Germinal center (tissue), 1 donor: ENCODE measurements at places on chromosomes 11 and 22.

DNA sequence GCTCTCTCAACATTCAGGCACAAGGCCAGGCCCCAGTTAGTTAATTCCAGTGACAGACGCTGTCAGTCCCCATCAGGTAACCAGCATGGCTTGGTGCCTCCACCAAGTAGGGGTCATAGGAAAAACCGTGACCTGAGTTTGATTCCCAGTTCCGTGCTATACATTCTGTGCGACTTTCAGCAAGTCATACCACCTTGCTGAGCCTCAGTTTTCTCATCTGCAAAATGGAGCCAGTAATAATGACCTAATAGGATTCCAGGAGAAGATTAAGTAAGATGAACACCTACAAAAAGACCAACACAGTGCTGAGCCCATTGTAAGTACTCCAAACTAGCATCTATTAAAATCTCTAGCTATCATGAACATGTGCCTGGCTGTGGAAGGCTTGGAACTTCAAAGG is 24.8 kb upstream of the LRRC55 start:
- DNase-seq = no peak

DNA sequence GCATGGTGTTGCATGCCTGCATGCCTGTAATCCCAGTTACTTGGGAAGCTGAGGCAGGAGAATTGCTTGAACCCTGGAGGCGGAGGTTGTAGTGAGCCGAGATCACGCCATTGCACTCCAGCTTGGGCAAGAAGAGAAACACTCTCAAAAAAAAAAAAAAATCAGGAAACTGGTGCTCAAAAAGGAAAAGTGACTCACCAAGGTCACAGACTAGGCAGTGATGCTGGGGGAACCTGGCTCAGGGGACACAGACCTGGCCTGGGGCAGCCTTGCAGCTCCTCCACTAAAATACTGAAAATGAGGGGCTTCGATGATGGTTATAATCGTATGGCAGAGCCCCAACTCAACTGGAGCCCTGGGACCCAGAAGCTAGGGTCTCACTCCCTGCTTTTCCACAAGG is 8.1 kb upstream of the SLC35E4 start:
- DNase-seq = no peak

DNA sequence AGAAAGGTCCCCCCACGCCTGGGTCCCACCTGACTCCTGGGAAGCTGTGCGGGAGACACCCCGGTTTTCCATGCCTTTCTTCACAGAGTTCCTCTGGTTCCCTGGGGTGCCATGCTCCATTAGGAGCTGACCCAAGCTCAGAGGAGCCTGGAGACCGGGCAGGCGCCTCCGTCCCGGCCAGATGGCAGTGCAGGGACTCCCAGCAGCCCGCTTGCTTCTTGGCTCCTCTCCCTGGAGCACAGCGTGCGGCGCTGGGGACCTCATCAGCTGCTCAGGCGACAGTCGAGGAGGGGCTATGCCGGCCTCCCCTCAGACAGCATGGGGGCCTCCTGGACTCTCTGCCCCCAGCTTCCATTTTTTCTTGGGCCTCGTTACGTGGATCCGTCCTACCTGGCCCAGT is 13.1 kb upstream of the TTLL12 start:
- DNase-seq = no peak

DNA sequence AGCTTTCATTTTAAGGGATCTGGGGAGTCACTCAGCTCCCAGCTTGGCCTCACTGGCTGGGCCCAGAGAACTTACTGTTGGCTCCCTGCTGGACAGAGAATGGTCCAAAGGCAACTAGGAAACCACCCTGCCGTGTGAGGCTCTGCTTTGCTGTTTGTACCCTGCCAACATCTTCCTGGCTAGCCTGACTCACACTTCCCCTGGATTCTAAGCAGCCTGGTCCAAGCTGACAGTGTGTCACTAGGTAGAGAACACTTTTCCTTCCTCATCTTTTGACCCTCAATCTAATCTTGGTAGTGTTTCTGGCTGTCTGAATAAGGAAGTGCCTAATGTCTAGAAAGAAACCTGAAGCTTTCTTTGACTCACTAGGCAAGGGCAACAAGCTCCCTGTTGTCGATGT is 76.7 kb downstream of the FAR1 start:
- DNase-seq = no peak

GRCh38 chr11:107017104-107017432 is 1.2 kb downstream of the GUCY1A2 start:
- no peak for DNase-seq

- DNase-seq = no peak
Measured at GRCh38 chr11:28878025-28878424, 769.8 kb downstream of the METTL15 start.

GRCh38 chr11:41955066-41955465 is 495.6 kb upstream of the LRRC4C start:
- DNase-seq = no peak

DNA sequence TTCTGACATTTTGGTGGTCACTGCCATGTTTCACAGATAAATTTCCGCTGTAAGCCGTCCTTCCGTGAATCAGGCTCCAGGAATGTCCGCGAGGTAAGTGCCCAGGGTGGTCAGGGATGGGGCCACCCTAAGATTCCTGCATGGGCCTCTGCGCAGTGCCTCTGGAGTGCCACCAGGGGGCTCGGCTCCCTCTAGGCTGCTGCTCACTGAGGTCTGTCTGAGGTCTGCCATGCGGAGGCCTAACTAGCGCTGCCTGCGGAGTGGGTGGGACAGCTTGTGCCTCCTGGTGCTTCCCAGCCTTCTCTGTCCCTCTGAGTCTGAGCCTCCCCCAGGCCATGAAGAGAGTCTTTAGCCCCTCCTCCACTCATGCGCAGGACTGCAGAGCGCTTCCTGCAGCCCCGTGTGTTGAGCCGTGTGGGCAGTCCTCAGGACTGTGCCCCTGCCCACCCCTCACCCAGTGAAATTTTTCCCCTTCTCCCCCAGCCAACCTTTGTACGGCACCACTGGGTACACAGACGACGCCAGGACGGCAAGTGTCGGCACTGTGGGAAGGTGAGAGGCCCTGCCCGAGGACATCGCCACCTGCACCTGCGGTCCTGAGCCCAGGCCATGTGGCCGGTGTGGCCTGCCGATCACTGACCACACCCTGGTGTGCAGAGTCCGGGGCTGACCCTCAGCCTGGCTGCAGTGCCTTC is 11.9 kb upstream of the MDK start:
- DNase-seq = peak; percentile 63

DNA sequence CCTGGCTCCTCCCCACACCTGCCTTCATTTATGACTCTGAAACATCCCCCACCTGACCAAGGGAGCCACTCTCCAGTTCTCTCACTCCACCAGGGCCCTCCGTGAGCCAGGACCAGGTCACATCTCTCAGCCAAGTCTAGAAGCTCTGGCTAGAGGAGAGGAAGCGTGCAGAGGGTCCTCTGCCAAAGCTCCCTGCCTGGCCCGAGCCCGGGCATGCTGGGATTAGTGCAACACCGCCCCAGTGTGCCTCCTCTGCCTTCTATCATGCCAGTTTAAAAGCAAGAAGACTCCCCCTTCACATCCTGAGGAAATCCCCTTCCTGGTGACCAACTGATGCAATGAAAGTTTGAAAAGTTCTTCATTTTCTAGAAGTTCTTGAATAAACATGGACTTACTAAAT is 23.5 kb downstream of the TP53AIP1 start:
- DNase-seq = no peak

- no peak for DNase-seq
Measured at GRCh38 chr11:3201677-3202181, 16.9 kb downstream of the MRGPRG start.

DNA sequence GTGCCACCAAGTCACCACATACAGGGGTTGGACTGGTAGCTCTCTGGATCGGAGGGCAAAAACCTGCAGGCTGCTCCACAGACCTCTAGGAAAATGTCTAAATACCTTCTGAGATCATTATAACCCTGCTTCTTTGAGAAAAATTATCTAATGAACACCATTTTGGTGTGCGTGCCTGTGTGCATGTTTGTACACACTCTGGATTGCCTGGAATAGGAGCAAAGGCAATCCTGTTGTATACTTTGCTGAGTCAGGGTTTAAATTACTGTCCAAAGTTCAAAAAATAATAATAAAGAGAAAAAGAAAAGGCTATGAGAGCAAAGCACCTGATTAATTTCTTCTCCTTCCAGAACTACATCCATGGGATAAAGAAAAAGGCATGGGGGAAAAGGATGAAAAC is 11.0 kb downstream of the JAML start:
- no peak for DNase-seq

GRCh38 chr11:113675003-113675561 is 31.0 kb downstream of the TMPRSS5 start:
- DNase-seq = no peak

DNA sequence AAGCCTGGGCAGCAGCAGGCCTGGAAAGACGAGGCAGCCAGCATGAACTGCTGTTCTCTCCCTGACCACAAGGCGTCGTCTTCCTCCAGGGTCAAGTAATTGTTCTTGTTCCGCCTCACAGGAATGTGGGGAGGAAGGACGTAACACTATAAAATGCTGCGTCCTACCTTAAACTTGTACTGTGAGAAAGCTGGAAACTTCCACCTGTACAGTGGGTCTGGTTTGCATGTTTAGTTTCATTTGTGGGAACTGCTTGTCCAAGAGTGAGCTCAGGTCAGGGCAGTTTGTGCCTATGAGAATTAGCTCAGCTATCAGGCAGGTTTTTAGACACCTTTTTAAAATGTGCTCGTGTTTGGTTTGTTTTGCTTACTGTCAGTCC is 55.2 kb downstream of the PANX1 start:
- DNase-seq = peak; percentile 37

GRCh38 chr11:76684516-76684915 is 14.0 kb upstream of the LRRC32 start:
- DNase-seq = no peak

DNA sequence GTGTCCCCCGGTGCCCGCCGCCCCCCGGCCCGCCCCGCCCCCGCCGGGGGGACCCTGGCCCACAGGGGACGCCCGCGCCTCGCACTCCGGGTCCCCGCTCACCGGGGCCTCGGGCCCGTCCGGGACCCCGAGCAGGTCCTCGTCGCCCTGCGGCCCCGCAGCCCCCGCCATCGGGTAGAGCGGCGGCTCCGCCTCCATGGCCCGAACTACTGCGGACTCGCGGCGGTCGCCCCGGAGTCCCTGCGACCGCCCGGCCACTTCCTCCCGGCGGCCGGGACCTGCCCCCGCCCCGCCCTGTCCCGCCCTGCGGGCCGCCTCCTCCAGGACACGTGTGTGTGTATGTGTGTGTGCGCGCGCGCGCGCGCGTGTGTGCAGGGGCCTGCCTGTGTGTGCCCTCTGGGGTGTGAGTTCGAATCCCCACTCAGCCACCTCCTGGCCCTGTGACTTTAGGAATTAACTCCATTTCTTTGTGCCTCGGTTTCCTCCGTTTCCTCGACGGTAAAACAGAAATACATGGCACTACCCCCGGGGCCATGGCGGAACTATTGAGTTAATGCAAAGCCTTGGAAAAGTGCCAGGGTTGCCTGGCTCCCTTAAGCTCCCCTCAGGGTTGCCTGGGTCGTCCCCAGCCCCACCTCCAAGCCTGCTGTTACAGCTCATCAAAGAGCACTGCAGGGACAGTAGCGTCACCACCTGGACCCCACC is at the start of gene UNC93B1:
Gene UNC93B1, minus strand, starts transcription at position 252 of the 705 bp plus-strand sequence. Its CDS starts 54 bp downstream, at position 198.
- peak; percentile 69 for DNase-seq

GRCh38 chr11:118901494-118902335 is 18.0 kb downstream of the CXCR5 start:
- DNase-seq = no peak

DNA sequence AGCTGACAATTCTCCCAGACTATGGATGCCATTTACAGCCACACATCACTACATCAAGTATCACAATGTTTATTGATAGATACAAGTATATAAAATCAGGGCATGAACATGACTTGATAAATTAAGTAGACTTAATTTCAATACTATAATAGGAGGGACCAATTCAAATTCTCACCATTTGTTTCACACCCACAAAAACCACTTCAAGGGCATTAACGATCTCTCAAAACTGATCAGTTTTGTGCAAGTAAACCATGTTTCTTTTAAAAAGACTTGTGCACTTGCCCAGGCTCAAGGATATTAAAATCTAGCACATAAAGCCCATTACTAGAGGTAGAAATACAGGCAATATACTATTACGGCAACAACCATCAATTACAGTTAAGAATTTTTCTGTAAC is 11.7 kb downstream of the EIF4G2 start:
- DNase-seq = no peak

DNA sequence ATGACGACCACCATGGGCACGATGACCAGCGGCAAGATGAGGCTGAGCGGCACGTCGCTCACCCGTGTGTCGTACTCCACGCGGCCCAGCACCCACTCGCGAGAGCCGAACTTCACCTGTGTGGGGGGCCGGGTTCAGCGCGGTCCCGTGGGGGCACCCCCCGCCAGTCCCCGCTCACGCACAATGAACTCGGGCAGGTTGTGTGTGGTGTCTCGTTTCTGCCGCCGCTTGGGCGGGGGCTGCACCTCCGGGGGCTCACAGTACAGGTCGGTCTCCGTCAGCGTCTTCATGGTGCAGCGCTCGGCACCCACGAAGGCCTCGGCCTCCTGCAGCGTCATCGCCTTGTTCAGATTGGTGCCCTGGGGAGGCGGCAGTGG is 11.2 kb upstream of the MAPK11 start:
- DNase-seq = no peak

DNA sequence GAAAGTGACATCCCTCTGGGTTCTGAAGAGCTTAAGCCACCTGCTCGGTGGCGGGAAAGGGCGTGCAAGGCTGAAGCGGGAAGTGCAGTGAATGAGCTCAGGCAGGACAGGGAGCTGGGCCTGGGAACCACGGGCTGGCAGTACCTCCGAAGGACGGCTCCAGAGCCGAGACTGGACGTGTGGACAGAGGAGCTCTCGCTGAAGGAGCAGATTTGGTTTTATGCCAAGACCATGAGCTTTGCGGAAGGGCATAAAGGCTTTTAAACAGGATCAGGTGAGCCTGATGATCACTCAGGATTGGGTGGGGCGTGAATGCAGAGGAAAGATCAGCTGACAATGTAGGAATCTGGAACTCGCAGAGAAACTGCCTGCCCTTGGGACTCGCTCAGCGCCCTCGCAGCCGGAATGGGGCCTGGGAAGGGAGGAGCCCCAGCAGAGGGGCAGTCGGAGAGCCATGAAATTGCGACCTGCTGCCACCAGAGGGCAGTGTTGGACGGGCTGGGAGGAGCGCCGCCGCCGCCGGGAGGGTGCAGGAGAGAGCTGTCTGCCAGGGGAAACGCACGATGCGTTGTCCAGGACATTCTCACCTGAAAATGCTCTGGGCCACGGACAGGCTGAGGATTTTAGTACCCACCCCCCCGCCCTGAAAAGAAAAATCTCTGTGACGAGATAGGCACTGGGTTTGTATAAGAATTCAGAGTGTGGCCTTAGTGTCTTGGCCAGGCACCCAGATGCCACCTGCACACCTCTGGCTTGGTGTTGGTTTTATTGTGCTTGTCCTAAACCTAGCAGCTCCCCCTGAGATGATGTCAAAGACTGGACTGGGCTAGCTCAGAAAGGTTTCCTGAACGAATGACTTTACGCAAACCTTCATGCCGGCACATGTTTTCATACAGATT is 324.4 kb downstream of the NTM start:
- DNase-seq = peak; percentile 71

GRCh38 chr11:117953024-117953671 is 23.9 kb upstream of the TMPRSS13 start:
- DNase-seq = no peak

- DNase-seq = no peak
Measured at GRCh38 chr11:34261095-34261494, 96.7 kb downstream of the ABTB2 start.
